ENCODE measurements at places on chromosomes 5 and 9.

DNA sequence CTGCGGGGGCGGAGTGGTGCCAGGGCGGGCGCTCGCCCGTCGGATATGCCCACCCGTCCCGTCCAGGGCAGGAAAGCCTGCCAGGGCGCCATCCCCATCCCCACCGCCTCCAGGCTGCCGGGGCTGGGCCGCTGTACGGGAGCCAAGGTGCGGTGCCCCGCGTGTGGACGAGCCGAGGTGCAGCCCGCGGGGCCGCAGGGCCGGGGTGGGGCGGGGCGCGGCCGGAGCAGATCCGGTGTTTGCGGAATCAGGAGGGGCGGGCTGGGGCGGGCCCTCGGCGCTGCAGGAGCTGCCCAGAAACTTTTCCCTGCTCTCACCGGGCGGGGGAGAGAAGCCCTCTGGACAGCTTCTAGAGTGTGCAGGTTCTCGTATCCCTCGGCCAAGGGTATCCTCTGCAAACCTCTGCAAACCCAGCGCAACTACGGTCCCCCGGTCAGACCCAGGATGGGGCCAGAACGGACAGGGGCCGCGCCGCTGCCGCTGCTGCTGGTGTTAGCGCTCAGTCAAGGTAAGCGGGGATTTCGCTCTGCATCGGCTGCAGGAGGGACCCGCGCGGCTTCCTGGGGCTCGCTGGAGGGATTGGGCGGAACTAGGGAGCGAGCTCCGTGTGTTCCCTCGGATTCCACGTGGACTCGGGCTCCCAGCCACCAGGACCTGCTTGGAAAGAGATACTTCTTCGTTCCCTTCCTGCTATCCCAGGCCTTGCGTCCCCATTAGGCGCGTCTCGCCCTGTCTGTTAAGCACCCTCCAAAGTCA lies at the start of gene ITGA2:
TSS of gene ITGA2 (plus strand) at position 328 of the 756 bp plus-strand sequence. CDS start at position 445, 117 bp downstream.
- peak; percentile 10 for DNase-seq

DNA sequence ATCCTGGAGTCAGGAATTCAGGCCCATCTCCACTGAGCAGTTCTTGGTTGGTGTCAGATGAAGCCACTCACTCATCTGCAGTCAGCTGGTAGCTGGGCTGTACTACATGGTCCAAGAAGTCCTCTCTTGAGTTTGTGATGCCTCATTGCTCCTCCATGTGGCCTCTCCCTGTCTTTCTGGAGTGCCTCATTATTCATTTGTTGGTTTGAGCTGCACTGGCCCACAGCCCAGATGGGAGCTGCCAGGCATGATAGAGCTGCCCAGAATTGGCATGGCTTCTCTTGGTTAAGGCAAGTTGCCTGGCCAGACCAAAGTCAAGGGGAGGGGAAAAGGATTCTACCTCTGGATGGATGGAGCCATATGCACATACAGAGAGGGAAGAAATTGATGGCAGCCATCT lies 8.0 kb downstream of the PTCD2 start:
- DNase-seq: no peak

GRCh38 chr9:5493679-5494511 lies 16.4 kb upstream of the PDCD1LG2 start:
- peak; percentile 89 for DNase-seq

DNA sequence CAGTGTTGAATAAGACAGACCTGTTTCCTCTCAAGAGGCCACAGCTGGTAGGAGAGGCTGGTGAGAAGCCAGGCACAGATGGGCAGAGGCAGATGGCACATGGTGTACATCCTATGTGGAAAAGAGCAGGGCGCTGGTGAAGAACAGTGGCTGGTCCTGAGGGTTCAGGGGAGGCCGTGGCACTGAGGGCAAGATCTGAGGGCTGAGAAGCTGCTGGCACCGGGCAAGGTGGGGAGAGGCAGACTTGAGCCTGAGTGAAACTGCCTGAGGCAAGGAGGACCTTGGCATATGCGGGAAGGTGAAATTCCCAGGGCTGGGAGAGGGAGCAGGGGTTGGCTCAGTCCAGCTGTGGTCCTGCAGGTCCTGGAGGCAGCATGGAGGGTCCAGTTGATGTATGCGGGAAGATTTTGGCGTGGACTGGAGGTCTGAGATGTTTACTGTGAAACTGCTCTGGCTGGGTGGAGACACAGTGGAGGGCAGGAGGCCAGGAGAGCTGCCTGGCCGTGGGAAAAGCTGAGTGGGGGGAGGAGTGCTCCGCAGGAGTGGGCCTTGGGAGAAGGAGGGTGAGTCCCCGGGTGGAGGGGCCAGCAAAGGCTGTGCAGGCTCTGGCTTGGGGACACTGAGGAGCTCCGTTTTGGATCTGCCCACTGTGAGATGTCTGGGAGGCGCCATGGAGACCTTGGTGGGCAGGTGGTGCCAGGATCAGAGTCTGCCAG lies 2.6 kb downstream of the MAN1B1 start:
- no peak for DNase-seq

DNA sequence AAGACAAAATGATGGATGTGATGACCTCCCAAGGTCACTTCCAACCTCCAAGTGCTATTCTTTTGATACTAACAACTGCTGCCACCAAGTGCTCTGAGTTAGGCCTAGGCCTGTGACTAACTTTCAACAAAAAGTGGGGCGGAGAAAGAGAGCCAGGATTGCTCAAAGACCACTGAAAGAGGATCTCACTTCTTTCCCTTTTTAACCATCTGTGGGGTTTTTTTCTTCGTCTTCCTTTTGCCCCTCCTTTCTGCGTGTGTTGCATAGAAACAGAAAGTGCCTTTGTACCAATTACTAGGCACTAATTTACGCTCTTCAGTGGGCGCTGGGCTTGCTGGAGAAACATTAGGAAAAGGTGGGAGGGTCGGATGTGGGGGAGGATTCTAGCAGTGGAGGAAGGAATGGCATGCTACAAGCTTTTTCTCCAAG lies 8.0 kb downstream of the KLF9 start:
- DNase-seq: peak; percentile 91

DNA sequence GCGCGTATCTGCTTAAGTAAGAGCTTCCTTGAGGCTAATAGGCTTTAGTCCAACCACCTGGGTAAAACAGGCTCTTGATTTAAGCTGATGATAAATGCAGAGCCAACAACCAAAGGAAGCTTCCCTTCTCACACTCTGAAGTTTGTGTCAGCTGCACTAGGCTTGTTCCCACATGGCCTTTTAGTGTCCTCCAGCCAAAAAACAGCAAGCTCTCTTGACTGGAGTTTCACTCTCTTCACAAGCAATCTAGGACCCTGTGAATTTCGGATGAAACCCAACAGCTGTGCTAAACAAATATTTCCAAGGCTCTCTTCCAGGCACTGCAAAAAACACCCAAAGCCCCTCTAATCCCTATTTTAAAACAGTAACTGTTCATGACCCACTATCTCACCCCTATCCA lies 63.9 kb downstream of the SAXO1 start:
- DNase-seq: no peak

- DNase-seq: no peak
Measured at GRCh38 chr5:116652196-116652729, 77.6 kb upstream of the SEMA6A start.

GRCh38 chr5:56480078-56480704 lies 247.1 kb upstream of the ANKRD55 start:
- no peak for DNase-seq

GRCh38 chr5:135587721-135588663 lies 9.2 kb upstream of the CXCL14 start:
- no peak for DNase-seq

DNA sequence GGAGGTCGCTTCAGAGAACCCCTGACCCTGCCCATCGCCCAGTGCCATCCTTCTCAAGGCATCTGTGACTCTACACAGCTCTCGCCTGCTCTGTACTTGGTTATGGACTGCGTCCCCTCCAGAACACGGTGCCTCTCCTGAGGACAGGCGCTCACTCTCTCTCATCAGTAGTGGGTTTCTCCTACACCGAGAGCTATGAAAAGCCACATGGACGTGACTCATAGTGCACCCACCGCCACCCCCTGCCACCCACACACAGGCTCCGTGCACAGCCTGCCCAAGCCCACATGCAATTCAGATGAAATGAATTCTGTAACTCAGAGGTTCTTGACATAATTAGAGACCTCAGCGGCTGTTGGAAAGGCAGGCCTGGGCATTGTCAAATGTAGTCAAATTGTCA lies 13.9 kb downstream of the GTF3C5 start:
- no peak for DNase-seq

GRCh38 chr5:42872865-42873264 lies 61.2 kb upstream of the SELENOP start:
- no peak for DNase-seq

DNA sequence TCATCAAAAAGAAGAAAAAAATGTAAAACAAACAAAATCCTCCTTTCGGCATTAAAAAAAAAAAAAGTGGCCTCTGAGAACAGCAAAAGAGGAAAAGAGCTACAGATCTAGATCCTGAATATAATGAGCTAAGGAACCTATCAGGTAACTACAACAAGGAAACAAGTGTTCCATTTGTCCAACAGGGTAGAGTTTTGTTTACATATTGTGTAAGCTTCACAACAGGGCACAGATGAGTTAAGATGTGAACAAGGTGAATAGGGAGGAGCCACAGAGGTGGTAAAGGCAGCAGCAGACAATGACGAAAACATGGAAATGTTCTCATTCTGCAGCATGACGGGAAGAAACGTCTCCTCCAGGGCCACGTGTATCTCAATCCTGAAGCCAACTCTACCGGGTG lies 14.4 kb downstream of the ELP1 start:
- DNase-seq: no peak
